ENCODE measurements at places on chromosomes 5 and 9.
A peak's percentile ranks its signal among the peaks of the same experiment; 100 is the strongest.

GRCh38 chr9:106970219-106970975 is 107.4 kb downstream of the ZNF462 start:
- DNase-seq: peak; percentile 38

DNA sequence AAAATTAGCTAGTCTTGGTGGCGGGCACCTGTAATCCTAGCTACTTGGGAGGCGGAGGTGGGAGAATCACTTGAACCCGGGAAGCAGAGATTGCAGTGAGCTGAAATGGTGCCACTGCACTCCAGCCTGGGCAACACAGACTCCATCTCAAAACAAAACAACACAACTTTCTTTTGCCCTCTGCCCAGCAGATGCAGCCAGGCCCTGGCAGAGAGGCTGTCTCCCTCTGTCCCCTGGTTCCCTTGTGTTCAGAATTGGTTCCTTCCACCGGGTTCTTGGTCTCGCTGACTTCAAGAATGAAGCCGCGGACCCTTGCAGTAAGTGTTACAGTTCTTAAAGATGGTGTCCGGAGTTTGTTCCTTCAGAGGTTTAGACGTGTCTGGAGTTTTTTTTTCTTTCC is 30.2 kb upstream of the CEP72 start:
- DNase-seq: no peak

GRCh38 chr9:12640016-12640587 is 53.1 kb upstream of the TYRP1 start:
- peak; percentile 87 for DNase-seq

GRCh38 chr9:69115621-69116020 is 58.5 kb upstream of the TJP2 start:
- no peak for DNase-seq

GRCh38 chr5:5919411-5919810 is 458.9 kb downstream of the MED10 start:
- no peak for DNase-seq

- no peak for DNase-seq
Measured at GRCh38 chr5:88776692-88777091, 106.3 kb downstream of the MEF2C start.

- no peak for DNase-seq
Measured at GRCh38 chr9:127841087-127841835, 13.2 kb downstream of the ENG start.

GRCh38 chr9:14203356-14204056 is 110.4 kb downstream of the NFIB start:
- DNase-seq: no peak

GRCh38 chr5:173733021-173733420 is 116.6 kb upstream of the BOD1 start:
- DNase-seq: no peak

- DNase-seq: no peak
Measured at GRCh38 chr5:131280417-131280816, 16.6 kb downstream of the CDC42SE2 start.

DNA sequence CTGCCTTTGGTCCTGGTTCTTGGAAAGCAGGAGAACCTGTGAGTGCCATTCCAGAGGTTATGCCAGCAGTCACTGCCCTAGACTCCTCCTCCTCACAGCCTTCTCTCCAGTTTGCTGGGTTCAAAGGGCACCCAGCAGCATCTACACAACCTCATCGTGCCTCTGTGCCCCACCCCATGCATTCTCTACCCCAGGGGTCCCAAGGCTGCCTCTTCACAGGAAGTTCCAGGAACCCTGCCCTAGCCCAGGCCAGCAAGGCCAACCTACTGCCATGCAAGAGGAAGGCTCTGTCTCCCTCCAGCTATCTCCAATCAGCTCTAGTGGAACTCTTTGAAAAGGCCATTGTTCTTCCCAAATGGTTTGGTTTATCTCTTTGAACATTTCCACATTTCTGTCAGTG is 21.2 kb downstream of the ENC1 start:
- no peak for DNase-seq

GRCh38 chr5:111353035-111353434 is 128.9 kb downstream of the CAMK4 start:
- DNase-seq: peak; percentile 27

DNA sequence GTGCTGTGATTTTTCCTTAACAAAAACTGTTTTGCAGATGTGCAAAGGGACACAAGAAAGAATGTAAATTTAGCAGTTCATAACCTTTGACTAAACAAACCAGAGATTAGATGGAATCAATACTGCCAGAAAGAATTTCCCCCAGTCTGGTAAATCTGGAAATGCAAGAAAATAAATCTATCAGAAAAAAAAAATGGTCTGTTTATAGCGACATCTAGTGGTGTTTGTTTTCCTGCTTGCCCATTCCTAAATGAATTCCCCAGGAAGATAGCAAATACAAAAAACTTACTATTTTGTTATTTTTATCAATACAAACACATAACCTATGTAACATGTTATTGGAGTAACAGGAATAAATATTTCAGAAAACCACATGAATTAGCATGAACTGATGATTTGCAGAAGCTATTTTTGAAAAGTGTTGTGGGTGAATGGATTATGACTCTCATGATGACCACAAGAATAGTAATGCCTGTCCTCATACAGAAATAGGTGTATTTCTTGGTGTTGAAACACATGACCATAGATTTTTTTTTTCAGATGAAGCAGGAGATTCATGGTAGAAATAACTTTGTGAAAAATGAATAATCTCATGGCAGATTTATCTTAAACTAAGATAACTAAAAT is 1703.8 kb downstream of the MAT2B start:
- peak; percentile 60 for DNase-seq

GRCh38 chr5:23840083-23840482 is 332.7 kb downstream of the PRDM9 start:
- DNase-seq: peak; percentile 0

GRCh38 chr9:8860925-8861324 is 1061.3 kb upstream of the DMAC1 start:
- peak; percentile 55 for DNase-seq
